ENCODE measurements at places on chromosomes 5 and 9.

GRCh38 chr9:114027159-114027862 lies 50.8 kb downstream of the AMBP start:
- H3K4me1 ChIP-seq, result peaks cover 9% of the 10 kb centered on the region
- H3K36me3 ChIP-seq, result no peaks in the 10 kb centered on the region
- no peak for DNase-seq

GRCh38 chr5:40717281-40717680 lies 37.6 kb downstream of the PTGER4 start:
- DNase-seq, result no peak
- peaks cover 2% of the 10 kb centered on the region for H3K4me1 ChIP-seq
- H3K27me3 ChIP-seq, result no peaks in the 10 kb centered on the region
- H3K4me3 ChIP-seq, result no peak overlapping the region
- H3K27ac ChIP-seq, result no peak overlapping the region
- H3K36me3 ChIP-seq, result no peaks in the 10 kb centered on the region

- no peak overlapping the region for H3K4me3 ChIP-seq
- H3K27me3 ChIP-seq, result no peaks in the 10 kb centered on the region
- no peaks in the 10 kb centered on the region for H3K36me3 ChIP-seq
- no peak for DNase-seq
Observed at GRCh38 chr5:38497946-38498345, 58.5 kb downstream of the LIFR start.

GRCh38 chr5:55438998-55439397 lies 95.8 kb downstream of the PLPP1 start:
- H3K36me3 ChIP-seq, result no peaks in the 10 kb centered on the region
- no peak overlapping the region for H3K27ac ChIP-seq
- H3K27me3 ChIP-seq, result no peaks in the 10 kb centered on the region
- no peak overlapping the region for H3K4me3 ChIP-seq

DNA sequence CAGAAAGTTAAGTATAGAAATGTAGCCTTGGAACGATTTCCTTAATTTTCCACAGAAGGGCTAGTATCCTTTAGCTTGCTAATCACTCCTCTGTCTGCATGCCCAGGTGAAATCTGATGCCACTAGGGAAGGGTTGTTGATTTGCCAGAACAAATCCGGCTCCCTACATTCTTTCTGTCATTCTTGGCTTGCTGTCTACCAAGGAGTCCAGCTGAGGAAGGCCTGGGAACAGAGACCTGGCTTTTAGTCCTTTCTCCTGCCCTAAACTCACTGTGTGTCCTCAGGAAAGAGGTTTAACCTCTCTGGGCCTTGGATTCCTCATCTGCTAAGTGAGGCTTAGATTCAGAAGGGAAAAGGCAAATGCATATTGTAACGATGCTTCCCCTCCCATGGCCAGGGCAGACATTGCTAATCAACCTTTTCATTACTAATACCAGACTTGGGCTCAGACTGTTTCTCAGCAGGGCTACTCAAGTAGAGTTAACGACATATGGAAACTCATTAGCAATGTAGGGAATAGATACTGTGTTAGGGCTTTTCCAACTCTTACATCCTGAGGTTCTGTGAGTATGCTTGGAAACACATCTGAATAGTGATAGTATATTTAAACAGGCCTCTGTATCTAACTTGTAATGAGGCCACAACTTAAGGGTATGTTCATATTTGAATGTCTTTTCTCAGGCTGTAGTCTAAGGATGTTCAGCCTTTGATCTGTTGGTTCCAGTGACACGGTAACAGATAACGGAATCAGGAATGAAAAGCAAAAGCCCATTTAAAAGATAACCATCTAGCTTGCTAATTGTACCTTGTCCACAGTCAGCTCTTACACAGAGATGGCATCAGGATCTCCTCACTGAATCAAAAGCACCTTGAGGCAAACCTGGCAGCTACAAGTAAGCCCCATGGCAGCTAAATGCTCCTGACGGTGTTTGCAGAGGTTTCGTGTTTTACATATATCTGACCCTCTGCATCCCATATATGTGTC lies 4.1 kb downstream of the GALNT10 start:
- no peak for DNase-seq
- no peak overlapping the region for H3K4me3 ChIP-seq
- H3K27me3 ChIP-seq, result peaks cover 28% of the 10 kb centered on the region
- H3K36me3 ChIP-seq, result peaks cover 2% of the 10 kb centered on the region

DNA sequence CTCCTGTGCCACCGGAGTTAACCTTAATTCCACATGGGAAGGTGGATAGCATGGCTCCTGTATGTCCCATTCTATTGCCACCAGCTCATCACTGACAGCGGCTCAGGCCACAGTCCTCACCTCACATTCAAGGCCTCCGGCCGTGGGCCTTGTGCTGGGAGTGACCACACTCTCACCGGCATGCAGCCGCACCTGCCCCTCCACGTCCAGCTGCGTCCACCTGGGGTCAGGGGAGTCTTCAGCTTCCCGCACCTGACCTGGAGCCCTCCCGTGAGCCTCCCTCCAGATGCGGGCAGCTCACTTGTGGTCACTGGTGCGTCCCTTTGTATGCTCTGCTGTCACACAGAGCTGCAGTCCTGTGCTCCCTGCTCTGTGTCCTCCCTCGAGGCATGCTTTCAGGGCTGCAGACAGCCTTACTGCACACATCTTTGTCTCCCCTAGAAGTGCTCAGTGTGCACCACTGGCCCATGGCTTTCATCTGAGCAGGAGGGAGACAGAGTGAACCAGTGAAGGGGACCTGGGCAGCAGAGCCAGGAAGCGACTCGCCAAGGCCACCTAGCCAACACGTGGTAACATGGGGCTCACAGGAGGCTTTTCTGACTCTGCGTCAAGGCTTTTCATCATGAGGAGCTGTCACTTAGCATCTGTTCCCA lies 210.1 kb downstream of the ERCC6L2 start:
- H3K27me3 ChIP-seq, result peaks cover 41% of the 10 kb centered on the region
- DNase-seq, result no peak
- H3K36me3 ChIP-seq, result no peaks in the 10 kb centered on the region
- H3K4me1 ChIP-seq, result peaks cover 6% of the 10 kb centered on the region

- DNase-seq, result no peak
- peaks cover 31% of the 10 kb centered on the region for H3K4me1 ChIP-seq
- peaks cover 2% of the 10 kb centered on the region for H3K36me3 ChIP-seq
- no peak overlapping the region for H3K4me3 ChIP-seq
Observed at GRCh38 chr5:154196281-154196680, 5.7 kb downstream of the GALNT10 start.

- H3K36me3 ChIP-seq, result no peaks in the 10 kb centered on the region
- H3K27me3 ChIP-seq, result no peaks in the 10 kb centered on the region
- no peak for DNase-seq
- no peak overlapping the region for H3K27ac ChIP-seq
- H3K4me3 ChIP-seq, result no peak overlapping the region
Observed at GRCh38 chr9:116316246-116316645, 162.7 kb downstream of the PAPPA start.

Measured in keratinocyte (primary cell).